ENCODE measurements at places on chromosomes 5 and 9.

DNA sequence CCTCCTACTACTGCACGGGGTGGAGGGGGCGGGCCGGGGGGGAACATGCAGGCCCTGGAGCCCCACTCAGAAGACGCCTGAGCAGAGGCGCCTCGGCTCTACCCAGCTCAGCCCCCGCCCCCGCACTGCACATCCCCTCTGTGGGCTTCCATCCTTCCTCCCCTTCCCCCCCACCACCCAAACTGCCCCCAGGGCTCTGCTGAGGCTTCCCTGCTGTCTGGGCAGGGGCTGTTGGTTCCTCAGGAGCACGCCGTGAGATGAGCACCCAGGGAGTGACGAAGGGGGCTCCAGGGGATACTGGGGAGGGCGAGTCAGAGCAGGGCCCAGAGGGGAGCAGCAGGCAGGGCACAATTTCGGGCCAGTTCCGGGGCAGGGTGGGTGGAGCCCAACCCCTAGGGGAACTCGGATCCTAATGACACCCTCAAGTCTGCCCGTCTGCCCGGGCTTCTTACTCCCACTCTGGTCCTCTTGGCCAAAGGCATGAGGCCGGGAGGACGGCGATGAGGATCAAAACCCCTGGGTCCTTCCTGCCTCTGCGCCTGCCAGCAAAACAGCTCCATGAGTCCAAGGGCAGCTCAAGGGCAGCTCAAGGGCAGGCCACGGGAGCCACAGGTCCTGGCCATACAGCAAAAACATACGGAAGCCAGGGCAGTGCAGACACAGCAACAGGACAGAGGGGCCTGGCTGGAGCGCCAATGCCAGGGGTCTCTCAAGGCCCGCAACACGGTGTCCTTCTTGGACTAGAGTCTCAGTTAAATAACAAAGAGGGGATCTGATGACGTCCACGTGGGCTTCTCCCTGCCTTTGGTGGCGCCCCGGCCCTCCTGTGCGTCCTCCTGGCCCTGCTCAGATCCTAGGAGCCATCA is 200.9 kb downstream of the AUH start:
- DNase-seq = no peak

DNA sequence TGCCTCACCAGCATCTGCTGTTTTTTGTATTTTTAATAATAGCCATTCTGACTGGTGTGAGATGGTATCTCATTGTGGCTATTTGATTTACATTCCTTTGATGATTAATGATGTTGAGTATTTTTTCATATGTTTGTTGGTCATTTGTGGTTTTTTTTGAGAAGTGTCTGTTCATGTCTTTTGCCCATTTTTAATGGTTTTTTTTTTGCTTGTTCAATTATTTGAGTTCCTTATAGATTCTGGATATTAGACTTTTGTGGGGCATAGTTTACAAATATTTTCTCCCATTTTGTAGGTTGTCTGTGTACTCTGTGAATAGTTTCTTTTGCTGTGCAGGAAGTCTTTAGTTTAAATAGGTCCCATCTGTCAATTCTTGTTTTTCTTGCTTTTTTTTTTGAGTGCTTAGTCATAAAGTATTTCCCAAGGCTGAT is 148.1 kb downstream of the NPR3 start:
- DNase-seq = no peak

DNA sequence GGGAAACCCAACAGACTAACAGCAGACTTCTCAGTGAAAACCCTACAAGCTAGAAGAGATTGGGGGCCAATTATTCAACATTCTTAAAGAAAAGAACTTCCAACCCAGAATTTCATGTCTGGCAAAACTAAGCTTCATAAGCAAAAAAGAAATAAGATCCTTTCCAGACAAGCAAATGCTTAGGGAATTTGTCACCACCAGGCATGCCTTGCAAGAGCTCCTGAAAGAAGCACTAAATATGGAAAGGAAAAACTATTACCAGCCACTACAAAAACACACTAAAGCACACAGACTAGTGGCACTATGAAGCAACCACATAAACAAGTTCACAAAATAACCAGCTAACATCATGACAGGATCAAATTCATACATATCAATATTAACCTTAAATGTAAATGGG is 131.1 kb downstream of the OR2K2 start:
- DNase-seq = no peak

DNA sequence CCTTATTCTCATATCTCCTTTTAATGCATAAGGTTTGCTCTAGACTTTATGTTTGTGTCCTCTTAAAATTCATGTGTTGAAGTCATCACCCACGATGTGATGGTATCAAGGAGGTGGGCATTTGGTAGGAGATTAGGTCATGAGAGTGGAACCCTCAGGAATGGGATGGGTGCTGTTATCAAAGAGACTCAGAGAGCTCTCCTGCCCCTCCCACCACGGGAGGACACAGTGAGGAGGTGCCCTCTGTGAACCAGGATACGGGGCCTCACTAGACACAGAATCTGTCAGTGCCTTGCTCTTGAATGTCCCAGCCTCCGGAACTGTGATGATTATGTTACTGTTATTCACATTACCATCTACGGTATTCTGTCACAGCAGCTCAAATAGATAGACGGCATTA is 359.0 kb downstream of the IRX1 start:
- DNase-seq = no peak

- DNase-seq = no peak
These were observed 1.4 kb upstream of the CEL start for GRCh38 chr9:133060417-133060841.

- DNase-seq = peak; percentile 76
These were observed 42.3 kb downstream of the MARCHF3 start for GRCh38 chr5:126988021-126988569.

DNA sequence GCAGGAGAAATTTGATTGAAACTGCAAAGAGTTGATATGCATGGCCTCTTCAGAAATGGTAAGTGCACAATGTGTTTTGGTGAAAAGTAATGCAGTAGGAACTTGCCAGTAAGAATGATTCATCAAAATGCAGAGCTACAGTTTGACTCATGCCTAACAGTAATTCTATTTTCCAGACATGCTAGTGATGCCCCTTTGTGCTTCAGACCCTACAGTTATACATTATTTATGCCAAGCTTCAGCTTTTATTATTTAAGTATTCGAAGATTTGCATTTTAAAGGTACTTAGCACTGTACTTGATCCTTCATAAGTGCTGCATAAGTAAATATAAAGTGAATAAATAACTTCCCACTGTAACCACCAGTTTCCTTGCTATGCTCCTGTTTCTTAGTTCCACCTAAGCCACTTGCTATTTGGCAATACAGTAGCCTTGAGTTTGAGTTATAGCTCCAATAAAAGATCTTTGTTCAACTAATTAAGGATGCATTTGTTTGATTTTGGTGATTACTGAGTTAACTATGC is 3.6 kb upstream of the SPATA31E1 start:
- DNase-seq = no peak

Measured in stimulated activated naive CD4-positive, alpha-beta T cell (primary cell).